ENCODE measurements at places on chromosomes 4 and X.

DNA sequence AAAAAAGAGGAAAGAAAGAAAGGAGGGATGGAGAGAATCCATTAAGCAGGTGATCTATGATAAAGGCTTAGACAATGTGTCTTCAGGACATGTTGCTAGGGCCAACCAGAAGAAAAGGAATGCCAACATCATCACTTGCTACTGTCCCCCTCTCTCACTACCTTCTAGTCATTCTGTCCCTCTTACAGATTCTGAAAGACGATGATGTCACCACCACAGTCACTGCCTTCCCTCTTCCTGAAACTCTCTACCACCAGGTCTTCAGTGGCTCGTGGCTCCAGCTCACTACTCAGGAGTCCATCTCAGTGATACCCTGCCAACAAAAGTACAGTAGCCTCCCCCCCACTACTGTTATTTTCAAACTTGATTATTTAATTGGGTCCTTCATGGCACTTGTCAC lies 64.0 kb downstream of the KCNIP4 start:
- no peak overlapping the region for H3K4me3 ChIP-seq
- no peak overlapping the region for H3K27ac ChIP-seq
- no peaks in the 10 kb centered on the region for H3K4me1 ChIP-seq

DNA sequence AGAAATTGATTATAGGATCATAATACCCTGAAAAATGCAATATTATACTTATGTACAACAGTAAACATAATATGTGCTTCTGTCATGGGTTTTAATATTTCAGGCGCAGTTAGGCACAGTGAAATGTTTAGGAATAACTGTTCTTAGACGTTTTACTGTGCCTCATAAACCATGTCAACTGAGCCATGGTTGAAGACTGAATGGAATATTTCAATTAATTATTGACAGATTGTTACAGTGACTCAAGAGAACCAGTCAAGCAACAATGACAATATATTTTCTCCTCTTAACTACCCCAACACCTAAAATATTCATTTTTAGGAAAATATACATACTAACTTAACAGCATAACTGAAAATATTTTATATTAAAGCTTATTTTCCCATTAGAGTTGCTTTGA lies 852.7 kb upstream of the FRG1 start:
- no peaks in the 10 kb centered on the region for H3K4me1 ChIP-seq
- H3K27me3 ChIP-seq, result no peaks in the 10 kb centered on the region
- no peak for DNase-seq
- no peak overlapping the region for H3K27ac ChIP-seq
- H3K36me3 ChIP-seq, result no peaks in the 10 kb centered on the region

- DNase-seq, result no peak
- no peaks in the 10 kb centered on the region for H3K4me1 ChIP-seq
- H3K27ac ChIP-seq, result no peak overlapping the region
- H3K4me3 ChIP-seq, result no peak overlapping the region
- peaks cover 5% of the 10 kb centered on the region for H3K27me3 ChIP-seq
These were observed 11.9 kb upstream of the AREG start for GRCh38 chr4:74433043-74433442.

DNA sequence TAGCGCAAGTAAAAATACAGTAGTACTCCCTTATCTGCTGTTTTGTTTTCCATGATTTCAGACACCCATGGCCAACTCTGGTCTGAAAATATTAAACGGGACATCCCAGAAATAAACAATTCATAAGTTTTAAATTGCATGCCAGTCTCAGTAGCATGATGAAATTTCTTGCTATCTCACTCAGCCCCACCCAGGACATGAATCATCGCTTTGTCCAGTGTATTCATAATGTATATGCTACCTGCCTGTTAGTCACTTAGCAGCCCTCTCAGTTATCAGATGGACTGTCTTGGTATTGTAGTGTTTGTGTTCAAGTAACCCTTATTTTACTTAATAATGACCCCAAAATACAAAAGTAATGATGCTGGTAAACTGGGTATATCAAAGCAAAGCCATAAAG lies 158.2 kb upstream of the DDIT4L start:
- no peaks in the 10 kb centered on the region for H3K36me3 ChIP-seq
- H3K27me3 ChIP-seq, result no peaks in the 10 kb centered on the region
- H3K4me3 ChIP-seq, result no peak overlapping the region

DNA sequence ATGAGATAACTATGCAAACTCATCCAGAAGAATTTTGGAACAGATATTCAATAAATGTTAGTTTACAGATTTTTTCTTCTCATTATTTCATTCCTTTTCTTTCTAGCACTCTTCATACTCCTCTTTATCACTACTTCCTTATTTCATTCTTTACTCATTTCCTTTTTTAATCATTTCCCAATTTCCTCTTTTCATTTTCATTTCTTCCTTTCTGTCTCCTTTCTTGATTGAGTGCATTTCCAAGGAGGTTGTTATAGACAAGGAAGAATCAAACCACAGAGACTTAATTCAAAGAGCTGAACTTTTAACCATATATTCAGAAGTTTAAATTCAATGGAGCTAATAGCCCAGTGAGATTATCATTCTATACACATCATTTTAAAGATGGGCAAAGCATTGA lies 600.7 kb downstream of the ARAP2 start:
- no peak for DNase-seq
- no peaks in the 10 kb centered on the region for H3K27me3 ChIP-seq
- no peaks in the 10 kb centered on the region for H3K4me1 ChIP-seq
- no peak overlapping the region for H3K27ac ChIP-seq

DNA sequence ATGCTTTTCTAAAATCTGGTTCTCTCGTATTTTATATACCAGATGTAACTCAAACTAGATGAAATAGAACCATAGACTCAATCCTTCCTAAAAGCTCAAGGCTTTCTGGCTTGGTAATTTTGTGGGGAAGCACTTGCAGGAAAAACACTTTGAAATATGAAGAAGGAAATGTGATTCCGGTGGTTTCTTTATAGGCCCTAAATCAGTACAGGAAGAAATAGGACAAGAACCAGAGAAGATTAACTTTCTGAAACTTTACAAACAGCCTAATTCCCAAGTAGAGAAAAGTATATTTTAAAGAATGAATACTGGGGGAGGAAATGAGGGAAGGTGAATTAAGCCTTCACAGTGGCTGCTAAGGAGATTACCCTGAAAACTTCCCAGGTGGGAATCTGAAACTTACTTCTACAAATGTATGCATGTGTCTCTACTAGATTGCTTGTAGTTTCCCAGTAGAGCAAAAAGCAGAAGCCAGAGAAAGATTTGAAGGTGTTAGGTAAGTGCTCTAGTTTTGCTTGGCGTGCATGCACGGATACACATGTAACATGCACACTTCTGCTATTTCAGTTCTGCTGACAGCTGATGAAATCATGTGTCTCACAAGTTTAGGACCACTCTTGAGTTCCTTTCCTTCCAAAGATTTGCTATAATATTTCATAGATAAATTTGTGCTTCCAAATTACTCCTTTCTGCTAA lies 92.1 kb downstream of the AFF1 start:
- peaks cover 32% of the 10 kb centered on the region for H3K4me1 ChIP-seq
- no peak for DNase-seq
- H3K36me3 ChIP-seq, result no peaks in the 10 kb centered on the region
- peak overlapping the region; percentile 45 for H3K27ac ChIP-seq
- no peak overlapping the region for H3K4me3 ChIP-seq

DNA sequence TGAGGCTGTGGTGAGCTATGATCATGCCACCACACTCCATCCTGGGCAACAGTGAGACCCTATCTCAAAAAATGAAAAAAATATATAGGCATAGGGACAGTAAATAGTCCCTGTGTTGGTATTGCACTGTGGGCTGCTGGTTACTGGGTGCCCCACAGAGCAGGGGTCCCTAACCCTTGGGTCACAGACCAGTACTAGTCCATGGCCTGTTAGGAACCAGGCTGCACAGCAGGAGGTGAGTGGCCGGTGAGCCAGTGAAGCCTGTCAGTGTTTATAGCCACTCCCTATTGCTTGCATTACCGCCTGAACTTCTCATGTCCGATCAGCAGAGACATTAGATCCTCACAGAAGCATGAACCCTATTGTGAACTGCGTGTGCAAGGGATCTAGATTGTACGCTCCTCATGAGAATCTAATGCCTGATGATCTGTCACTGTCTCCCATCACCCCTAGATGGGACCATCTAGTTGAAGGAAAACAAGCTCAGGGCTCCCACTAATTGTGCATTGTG lies 106.5 kb downstream of the TNIP2 start:
- no peak overlapping the region for H3K4me3 ChIP-seq
- H3K27ac ChIP-seq, result no peak overlapping the region

- no peaks in the 10 kb centered on the region for H3K36me3 ChIP-seq
- DNase-seq, result no peak
- H3K27ac ChIP-seq, result no peak overlapping the region
- H3K4me1 ChIP-seq, result no peaks in the 10 kb centered on the region
- H3K27me3 ChIP-seq, result peaks cover 10% of the 10 kb centered on the region
These were observed 313.0 kb downstream of the DCTD start for GRCh38 chr4:182604161-182604622.

DNA sequence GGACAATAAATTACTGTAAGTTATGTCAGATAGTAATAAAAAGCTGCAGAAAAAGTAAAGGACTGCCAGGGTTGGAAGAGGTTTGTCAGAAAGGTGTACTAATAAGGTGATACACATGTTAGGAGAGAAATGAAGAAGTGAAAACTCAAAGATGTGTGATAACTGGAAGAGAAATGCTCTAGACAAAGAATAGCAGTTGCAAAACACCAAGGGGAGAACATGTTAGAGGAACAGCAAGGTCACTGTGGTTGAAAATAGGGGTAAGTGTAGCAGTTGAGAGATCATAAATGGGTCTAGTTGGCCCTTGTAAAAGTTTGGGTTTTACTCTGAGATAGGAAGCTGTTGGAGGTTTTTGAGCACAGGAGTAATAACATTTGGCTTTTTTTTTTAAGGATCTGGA lies 46.9 kb downstream of the HSPA4L start:
- no peak overlapping the region for H3K27ac ChIP-seq
- no peak overlapping the region for H3K4me3 ChIP-seq
- no peaks in the 10 kb centered on the region for H3K4me1 ChIP-seq
- peaks cover 8% of the 10 kb centered on the region for H3K27me3 ChIP-seq

DNA sequence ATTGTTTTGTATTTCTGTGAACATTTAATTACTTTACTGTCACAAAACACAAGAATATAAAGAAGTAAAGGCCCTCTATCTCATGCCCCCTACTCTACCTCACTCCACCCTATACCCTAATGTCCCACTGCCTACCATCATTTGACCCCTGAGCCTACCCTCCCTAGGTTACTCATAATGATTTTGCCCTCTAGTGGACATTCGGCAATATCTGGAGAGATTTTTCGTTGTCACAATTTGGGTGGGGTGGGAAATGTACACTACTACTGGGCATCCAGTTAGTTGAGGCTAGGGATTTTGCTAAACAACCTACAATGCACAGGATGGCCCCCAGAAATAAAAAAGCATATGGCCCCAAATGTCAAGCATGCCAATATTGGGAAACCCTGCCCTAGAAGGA lies 10.2 kb downstream of the TEX13A start:
- DNase-seq, result no peak
- no peak overlapping the region for H3K4me3 ChIP-seq
- no peaks in the 10 kb centered on the region for H3K27me3 ChIP-seq
- no peak overlapping the region for H3K27ac ChIP-seq
- no peaks in the 10 kb centered on the region for H3K4me1 ChIP-seq

DNA sequence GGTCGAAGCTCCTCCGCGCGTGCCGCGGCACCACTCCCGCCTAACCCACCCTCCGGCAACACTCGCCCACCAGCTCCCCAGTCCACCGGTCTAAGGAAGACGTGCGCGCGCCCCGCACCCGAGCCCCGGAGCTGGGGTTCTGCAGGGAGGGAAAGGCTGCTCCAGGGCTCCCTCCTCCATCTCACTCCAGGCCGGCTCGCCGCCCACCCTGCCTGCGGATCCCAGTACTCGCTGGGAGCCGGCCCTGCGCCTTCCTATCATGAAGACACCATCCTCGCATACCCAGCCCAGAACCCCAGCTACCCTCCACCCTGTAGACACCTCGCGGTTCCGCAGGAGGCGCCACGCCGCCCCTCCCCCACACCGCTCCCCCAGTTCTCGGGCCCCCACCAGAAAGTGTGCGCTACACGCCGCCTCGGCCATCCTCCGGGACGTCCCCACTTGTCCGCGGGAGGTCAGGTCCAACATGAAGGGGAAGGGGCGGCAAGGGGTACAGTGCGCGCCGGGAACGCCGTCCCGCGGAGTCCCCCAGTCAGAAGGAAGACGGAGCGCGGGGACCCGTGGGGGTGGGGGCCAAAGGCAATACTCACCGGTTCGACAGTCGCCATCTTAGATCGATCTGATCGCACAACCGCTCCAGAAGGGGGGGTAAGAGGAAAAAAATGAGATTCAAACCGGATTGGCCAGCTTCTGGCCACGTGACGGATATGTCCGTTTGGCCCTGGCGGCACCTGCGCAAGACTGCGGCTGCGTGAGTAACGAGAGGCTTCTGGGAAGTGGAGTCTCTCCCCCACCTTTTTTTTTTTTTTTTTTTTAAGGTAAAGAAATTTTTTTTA lies at the start of gene EIF4E:
TSS of gene EIF4E (minus strand) at position 629 of the 836 bp plus-strand sequence. CDS start at position 608, 21 bp downstream.
- H3K4me1 ChIP-seq, result peaks cover 20% of the 10 kb centered on the region
- no peaks in the 10 kb centered on the region for H3K36me3 ChIP-seq
- no peaks in the 10 kb centered on the region for H3K27me3 ChIP-seq
- peak within 1 kb of the TSS; percentile 95 for H3K27ac ChIP-seq

- no peaks in the 10 kb centered on the region for H3K4me1 ChIP-seq
- H3K27ac ChIP-seq, result no peak overlapping the region
- DNase-seq, result no peak
- H3K27me3 ChIP-seq, result peaks cover 4% of the 10 kb centered on the region
- H3K4me3 ChIP-seq, result no peak overlapping the region
These were observed 19.0 kb downstream of the SLC2A9 start for GRCh38 chr4:10002278-10002677.

DNA sequence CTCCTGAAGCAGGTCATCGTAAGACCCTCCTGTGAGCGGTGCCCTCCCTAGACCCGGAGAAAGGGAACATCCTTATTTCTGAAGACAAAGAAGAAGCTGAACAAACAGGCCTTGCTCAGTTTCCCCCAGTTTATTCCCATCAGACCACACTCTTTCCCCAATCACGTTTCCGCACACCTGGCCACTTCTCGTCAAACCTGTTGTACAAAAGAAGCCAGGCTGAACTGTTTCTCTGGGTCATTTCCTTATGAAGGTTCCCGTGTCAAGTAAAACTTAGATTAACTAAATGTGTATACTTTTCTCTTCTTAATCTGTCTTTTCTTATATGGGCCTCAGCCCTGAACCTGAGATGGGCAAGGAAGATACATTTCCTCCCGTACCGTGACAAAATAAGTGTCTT lies 111.6 kb upstream of the ENPP6 start:
- peak overlapping the region; percentile 66 for H3K27ac ChIP-seq
- no peak overlapping the region for H3K4me3 ChIP-seq
- H3K4me1 ChIP-seq, result peaks cover 4% of the 10 kb centered on the region
- DNase-seq, result no peak
- H3K27me3 ChIP-seq, result no peaks in the 10 kb centered on the region

- H3K36me3 ChIP-seq, result no peaks in the 10 kb centered on the region
- H3K27ac ChIP-seq, result no peak overlapping the region
- DNase-seq, result no peak
- peaks cover 34% of the 10 kb centered on the region for H3K27me3 ChIP-seq
- H3K4me1 ChIP-seq, result peaks cover 2% of the 10 kb centered on the region
These were observed 23.4 kb upstream of the CFAP299 start for GRCh38 chr4:80312124-80312523.

DNA sequence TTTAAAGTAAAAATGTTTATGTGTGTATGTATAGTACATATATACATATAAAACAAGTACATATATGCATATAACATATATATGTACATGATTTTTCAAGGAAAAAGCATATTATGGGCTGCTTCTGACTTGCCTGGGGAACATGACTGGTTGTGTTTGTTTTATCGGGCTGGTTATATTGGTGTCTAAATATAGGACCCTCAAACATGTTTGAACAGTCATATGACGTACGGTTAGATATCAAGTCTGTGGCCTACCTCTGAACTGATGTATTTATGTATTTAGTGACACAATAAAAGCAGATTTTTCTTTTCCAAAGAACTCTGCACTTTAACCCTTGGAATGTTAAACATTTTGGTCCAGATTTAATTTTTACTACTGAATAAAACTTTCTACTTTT lies 37.9 kb upstream of the ARSD start:
- H3K4me3 ChIP-seq, result no peak overlapping the region
- H3K4me1 ChIP-seq, result no peaks in the 10 kb centered on the region
- DNase-seq, result no peak
